ENCODE measurements at places on chromosomes 6 and 20.

- no peak for DNase-seq
Measured at GRCh38 chr20:36113566-36114250, 40.8 kb upstream of the EPB41L1 start.

- no peak for DNase-seq
Measured at GRCh38 chr6:135084916-135085269, 30.3 kb upstream of the HBS1L start.

DNA sequence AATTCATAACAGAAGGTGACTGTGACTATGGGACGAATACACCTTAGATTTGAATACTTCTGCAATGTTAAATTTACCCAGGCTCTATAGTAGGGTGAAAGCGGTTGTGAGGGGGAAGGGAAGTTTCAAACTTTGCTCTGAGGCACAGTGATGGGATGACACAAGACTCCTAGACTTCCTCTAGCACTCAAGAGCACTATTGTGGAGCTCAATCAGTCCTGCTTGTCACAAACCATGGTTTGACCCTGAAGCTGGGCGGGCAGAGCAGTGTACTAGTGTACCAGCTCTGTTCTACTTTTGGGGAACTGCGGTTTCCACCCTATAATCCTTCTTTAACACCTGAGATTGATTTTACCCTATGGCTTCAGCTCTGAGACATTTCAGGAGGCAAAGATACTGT lies 17.1 kb downstream of the TRIM27 start:
- no peak for DNase-seq

DNA sequence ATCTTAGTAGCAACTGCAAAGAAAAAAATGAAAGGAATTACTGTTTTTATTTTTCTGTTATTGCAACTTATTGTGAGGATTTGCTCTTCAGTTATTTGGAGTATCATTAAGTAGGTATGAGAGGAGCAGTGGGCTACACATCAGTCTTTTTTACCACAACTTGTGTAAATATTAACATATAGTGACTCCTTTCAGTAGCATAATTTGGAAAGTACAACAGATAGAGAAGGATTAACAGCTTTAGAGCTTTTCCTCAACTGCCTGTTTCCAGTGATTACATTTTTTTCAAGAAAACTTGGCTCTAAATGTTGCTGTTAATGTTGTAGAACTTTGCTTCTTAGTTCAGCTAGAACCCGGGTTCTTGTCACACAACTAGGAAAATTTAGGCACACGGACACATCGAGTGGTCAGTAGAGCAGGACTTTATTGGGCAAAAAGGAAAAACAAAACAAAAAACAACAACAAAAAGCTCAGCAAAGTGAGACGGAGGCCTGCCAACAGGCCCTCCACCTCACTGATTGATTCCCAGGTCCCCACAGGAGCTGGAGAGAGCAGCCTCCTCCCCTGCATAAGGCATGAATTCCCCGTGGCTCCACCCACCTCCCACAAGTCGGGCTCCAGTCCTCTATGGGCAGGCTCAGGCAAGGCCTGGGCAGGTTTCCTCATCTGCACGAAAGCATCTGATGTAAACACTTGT lies 75.1 kb downstream of the ADGRG6 start:
- DNase-seq: no peak

DNA sequence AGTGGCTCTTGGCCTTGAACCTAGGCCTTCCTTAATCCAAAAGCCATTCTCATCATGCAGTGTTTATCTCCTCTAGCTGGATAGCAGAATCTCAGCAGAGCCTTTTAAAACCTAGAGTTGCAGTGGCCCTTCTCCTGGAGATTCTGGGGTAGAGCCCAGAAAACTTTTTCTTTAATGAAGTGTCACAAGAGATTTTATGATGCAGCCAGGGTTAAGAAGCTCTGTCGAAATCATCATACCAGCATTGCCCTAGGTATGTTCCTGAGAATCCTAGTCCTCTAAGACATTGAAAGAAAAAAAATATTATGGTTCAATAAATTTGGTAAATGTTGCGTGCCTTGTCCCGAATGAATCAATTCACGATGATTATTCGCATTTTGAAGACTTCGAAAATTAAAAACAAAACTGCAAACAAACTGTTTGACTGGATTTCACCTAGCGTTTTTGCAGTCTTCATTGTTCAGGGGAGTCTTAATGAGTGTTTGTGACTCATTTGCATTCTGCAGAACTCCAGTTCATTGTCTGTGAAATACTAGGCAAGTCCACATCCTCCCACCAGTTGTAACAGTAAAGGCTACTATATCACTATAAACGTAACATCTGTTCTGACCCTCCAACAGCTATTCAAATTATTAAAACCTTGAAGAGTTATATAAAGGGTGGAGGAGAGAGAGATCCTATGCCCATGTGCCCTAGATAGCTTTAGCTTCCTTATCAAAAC lies 198.6 kb downstream of the UST start:
- DNase-seq: no peak

DNA sequence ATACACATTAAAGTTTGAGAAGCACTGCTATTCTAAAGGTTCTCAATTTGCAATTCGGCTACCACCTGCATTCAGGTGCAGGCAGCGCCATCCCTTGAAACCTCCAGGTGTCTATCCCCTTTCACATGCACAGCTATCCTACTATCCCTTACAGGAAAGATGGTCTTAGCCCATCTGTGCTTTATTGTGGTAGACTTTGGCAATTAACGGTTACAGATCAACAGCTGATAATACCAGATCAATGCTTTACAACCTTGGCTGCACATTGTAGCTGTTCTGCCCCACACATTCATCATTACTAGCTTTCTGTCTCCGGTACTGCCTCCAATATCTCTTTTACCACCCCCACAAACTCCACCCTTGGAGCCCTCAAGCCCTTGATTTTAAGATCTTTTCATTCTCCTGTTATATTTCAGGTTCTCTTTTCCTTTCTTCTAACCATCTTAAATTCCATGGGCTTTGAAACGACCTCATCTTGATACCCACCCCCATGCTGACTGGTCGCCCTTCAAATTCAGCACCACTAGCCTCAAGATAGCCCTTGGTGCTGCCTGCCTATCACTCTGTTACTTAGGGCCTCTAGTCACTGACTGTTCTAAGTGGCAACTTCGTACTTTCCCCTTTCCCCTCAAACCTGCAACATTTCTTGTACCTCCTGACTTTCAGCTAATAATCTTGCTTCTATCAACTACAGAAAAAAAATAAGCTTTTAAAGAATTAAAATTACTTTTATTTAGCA lies 50.8 kb downstream of the SPTLC3 start:
- no peak for DNase-seq

DNA sequence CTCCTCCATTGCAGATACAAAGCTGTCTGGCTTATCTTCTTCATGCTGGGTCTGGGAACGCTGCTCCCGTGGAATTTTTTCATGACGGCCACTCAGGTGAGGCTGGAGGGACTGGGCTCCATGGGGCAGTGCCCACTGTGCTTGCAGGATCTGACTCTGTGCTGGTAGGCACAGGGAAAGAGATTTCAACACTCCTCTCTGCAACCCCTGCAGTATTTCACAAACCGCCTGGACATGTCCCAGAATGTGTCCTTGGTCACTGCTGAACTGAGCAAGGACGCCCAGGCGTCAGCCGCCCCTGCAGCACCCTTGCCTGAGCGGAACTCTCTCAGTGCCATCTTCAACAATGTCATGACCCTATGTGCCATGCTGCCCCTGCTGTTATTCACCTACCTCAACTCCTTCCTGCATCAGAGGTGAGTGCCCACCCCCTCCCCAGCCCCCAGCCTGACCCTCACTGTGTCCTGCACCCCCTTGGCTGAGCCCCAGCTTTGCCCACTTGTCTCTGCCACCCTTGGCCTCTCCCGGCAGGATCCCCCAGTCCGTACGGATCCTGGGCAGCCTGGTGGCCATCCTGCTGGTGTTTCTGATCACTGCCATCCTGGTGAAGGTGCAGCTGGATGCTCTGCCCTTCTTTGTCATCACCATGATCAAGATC lies 6.1 kb downstream of the SLC29A1 start:
- no peak for DNase-seq

DNA sequence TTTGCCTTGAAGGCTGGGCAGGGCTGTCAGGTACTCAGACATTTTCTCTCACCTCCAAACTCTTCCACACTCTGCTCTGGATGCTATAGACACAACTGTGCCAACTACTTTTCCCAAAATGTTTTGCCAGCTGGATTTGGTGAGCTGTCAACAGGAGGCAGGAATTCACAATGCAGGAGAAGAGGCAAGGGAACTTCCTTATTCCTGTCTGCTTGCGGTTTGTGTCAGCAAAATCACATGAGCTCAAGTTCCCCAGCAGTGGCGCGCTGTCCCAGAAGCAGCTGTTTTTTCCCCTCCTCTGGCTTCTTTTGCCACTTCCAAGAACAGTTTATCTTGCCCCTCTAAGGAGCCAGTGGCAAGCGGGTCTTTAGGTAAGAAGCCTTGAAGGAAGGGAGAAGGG lies 608.2 kb downstream of the PRKN start:
- no peak for DNase-seq

GRCh38 chr6:150036081-150036480 lies 10.7 kb upstream of the RAET1L start:
- DNase-seq: no peak

GRCh38 chr6:44307217-44307616 lies 5.9 kb downstream of the AARS2 start:
- DNase-seq: no peak

DNA sequence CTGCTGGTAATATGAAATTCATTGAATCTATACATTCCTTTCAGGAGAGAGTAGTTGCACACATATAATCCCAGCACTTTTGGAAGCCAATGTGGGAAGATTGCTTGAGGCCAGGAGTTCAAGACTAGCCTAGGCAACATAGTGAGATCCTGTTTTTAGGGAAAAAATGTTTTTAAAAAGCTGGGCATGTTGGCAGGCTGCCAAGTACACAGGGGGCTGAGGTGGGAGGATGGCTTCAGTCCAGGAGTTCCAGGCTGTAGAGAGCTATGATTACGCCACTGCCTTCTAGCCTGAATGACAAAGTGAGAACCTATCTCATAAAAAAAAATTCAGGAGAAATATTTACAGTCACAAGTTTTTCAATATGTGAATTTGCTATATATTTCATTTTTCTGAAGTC lies 71.9 kb downstream of the GRM1 start:
- no peak for DNase-seq

DNA sequence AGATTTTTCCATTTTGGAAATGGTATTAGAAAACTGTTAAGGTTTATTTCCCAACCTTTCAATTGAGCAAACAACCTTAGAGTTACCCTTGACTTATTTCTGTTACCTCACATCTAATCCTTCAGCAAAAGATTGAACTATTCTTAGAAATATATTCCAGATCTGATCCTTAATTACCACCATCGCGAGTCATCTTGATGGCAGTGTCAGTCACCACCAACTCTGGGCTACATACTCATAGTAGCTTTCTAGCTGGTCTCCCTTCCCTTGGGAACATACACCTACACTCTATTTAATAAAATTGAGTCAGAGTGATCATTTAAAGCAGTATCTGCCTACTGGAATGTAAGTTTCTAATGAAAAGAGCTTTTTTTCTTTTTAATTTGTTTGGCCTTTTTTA lies 308.2 kb downstream of the EYS start:
- no peak for DNase-seq

DNA sequence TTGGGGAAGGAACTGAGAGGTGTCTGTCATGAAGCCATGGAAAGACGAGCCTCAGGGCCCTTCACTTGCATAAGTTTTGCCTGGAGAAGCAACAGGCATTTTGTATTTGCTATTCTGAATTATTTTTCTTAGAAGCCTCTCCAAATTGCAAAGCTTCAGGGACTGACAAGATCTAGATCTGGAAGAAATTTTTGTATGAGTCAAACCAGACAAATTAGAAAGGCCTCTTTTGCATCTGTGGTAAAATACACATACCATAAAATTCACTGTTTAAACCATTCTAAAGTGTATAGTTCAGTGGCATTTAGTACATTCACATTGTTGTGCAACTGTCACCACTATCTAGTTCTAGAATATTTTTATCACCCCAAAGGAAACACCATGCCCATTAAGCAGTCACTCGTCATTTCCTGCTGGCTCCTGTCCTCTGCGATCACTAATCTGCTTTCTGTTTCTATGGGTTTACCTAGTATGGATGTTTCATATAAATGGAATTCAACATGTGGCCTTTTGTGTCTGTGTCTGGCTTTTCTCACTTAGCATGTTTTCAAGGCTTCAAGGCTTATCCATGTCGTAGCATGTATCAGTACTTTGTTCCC lies 269.1 kb downstream of the PHF3 start:
- DNase-seq: no peak

- DNase-seq: no peak
Measured at GRCh38 chr6:149223120-149223903, 94.2 kb upstream of the TAB2 start.

- DNase-seq: no peak
Measured at GRCh38 chr20:32354592-32355416, 3.3 kb upstream of the ASXL1 start.

- DNase-seq: no peak
Measured at GRCh38 chr6:119261944-119262284, 87.6 kb downstream of the MAN1A1 start.

DNA sequence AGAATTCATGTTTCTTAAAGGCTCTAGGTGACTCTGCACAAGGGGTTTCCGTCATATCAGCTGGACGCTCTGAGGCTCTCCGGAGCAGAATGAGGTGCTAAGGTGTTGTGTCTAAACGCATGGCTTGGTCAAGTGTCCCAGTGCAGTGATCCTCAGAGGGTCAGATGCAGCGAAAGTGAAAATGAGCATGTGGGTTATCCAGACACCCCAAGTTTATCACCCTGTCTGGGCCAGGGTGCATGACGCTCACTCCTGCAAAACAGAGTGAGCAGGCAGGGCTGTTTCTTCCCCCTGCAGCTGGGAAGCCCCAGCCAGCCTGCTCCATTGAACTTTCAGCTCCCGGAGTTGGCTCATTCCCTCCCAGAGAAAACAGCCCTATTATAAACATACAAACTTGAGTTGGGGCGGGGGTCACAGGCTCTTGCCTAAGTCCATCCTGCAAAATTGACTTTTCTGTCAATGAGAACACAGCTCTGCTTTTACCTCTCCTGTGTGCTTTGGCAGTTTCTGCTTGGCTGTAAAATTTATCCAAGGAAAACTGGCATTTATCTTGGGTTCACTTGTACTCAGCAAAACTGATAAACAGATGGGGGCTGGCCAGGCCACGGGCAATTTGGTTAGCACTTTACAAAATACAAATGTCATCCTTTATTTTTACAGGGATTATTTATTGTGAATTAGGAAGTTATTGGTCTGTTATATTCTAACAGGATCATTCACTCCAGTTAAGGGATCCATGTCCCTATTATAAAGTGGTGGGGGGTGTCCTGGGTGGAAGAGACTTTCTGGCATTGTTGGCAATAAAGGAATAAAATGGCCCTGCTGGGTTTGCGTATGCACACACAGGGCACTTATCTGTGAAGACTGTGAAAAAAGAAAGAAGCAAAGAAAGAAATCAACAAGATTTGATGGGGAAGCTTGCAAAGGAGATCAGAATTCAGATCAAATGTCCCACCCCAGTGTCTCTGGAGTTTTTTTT lies 154.9 kb downstream of the FOXA2 start:
- DNase-seq: no peak
